Activated naive CD4-positive, alpha-beta T cell treated with anti-CD3 and anti-CD28 coated beads for 36 hours (primary cell): ENCODE measurements at places on chromosomes 2 and 18. TPM values are rescaled to one million over a fixed set of nuclear protein-coding genes. Genes with fewer than 3 reads are reported as not detected.

DNA sequence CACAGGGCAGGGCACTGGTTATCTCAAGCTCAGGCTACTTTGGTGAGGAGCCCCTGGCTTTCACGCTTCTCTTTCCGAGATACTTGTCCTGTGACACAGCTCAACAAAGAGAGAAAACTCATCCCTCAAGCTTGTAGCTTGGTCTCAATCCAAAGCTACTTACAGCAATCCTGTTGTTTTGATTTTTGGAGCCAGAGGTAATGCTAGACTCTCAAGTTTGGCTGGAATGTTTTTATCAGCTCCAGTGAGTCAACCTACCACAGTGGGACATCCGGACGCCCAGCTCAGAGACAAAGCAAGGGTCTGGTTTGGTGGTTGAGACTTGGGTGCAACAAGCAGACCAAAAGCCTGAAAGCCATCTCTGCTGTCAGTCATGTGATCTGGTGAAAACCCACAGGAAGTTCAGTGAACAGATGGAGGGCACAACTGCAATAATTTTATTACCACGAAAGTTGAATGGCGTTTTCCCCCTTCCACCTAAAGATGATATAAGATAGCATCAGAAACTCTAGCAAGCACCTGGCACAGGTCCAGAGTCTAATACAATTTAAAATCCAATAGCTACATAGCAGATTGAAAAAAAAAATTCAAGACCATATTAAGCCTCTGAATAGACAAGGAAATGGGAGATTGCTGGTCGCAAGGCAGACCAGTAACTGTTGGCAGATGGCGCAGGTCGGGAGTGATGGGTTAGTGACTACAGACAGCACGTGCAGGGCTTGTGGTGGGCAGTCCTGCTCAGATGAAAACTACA is 102.3 kb upstream of the SMAD7 start:
- no peak for DNase-seq

DNA sequence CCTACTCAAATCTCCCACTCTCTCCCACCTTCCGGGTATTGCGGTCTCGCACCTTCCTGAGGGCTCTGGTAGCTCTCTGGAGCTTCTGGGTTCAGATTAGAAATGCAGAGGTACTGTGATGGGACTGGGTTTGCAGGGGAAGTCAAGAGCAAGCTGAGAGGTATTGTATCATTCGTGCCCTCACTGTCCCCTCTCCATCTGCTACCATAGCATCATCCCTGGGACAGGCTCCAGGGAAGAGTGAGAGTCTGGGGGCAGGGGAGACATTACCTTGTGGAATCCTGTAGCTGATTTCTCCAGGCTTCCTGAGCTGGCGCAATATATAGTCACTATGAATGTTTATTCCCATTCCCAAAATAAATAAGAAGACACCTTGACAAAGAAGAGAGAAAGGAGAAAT is 49.6 kb downstream of the SRD5A2 start:
- DNase-seq: no peak

GRCh38 chr2:217102956-217103355 is 243.1 kb upstream of the TNP1 start:
- no peak for DNase-seq

GRCh38 chr2:62740221-62740620 is 34.7 kb downstream of the EHBP1 start:
- DNase-seq: no peak

DNA sequence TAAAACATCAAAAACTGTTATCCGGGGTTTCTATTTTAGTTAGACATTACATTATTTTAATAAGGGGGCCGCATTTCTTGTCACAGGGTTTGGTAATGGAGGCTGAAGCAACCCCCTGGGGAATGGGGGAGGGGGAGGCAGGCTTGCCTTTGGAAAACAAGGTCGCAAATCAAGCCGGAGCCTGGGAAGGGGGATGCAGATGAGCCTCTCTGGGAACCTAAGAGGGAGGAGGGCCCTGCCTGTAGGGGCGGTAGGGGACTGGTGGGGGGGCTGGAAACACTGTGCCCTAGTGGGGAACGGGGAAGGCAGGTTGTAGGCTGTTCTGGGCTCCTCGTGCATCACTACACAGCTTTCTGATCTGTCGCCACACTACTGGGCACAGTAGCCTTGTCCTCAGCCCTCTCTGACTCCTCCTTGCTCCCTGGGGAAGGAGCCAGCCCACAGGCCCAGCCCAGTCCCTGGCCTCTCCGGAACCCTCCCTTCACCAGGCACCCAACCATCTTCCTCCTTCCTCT is 170.2 kb upstream of the SMAD2 start:
- DNase-seq: no peak

GRCh38 chr2:66082581-66082980 is 352.3 kb upstream of the MEIS1 start:
- DNase-seq: no peak

- no peak for DNase-seq
Measured at GRCh38 chr2:176092270-176093144, at the start of gene HOXD13. TSS of gene HOXD13 (plus strand) at chr2:176092721. CDS start at chr2:176092891, 170 bp downstream.

GRCh38 chr2:120859814-120860578 is 124.3 kb downstream of the GLI2 start:
- no peak for DNase-seq

DNA sequence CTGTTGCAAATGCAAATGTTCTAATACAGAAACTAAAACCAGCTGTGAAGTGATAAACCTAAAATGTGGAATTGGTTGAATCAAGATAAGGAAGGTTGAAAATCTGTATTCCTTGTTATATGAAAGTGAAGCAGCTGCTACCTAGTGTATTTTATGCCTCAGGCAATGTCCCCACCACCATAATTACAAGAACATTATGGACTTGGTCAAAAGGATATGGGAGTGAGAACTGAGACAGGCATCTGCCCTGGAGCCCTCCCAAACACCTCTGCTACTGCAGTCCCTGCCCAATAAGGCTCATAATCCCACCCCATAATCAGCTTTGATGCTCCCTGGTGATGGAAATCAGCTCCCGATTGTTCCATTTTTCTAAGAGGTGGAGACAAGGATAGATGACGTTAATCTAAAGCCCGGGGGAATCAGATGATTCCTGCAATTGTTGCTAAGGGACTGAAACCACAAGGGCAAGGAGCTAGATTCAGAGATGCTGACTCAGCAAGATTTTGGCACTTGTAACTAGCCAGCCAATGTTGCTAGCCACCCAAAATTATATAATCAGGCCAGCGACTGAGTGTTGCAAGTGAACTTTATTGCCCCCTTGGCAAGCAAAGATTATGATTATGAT is 69.5 kb downstream of the EVA1A start:
- DNase-seq: no peak

DNA sequence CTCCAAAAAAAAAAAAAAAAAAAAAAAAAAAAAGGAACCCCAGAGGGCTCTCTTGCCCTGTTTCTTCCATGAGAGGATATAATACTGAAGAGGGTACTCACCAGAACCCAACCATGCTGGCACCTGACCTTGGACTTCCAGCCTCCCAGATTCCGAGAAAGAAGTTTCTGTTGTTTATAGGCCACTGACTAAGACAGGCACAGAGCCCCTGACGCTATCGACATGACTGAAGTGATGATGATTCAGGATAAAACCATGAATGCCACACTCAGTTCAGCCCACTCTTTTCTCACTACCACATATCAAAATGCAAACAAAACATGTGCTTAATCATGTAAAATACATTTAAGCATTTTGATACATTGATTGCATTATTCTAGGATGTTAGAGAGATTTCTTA is 66.1 kb upstream of the CDCA7 start:
- DNase-seq: peak; percentile 17

DNA sequence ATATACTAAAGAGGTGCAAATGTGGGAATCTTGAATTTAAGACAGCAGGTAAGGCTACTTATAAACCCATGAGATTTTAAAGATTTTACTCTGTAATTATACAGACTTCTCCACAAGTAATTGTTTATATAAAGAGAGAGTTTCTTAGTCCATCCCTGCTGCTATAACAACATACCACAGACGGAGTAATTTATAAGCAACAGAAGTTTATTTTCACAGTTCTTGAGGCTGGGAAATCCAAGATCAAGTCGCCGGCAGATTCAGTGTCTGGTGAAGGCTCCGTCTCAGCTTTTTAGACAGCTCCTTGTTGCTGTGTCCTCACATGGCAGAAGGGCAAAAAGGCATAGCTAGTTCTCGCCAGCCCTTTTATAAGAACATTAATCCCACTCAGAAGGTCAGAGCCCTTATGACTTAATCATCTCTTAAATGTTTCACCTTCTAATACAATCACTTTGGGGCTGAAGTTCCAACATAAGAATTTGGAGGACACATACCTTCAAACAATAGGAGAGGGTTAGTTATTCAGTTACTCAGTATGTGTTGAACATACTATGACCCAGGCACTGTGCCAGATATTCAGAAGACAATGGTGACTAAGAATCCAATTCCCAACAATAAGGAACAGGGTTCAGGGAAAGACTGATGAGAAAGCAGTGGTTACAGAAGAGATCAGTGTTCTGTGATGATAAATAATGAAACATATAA is 466.0 kb downstream of the RIT2 start:
- no peak for DNase-seq

- DNase-seq: no peak
Measured at GRCh38 chr2:104375206-104375605, 478.7 kb upstream of the POU3F3 start.

DNA sequence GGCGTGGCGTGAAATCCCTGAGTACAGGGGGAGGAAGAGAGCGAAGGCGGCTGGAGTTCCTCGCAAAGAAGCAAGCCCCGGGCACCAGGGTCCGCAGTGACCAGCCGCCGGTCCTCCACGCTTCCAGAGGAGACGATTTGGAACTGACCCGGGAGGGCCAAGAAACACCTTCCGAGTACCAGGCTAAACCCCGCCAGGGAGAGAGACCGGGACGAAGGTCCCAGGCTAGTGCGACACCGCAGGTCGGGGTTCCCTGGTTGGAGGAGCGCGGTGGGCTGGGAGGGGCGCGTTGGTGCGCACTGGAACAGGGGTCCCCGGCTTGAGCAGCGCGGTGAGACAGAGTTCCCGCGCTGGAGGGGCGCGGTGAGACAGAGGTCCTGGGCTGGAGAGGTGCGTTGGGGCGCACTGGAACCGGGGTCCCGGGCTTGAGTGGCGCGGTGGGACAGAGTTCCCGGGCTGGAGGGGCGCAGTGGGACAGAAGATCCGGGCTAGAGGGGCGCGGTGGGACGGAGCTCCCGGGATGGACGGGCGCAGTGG is 901 bp downstream of the WDFY1 start:
- peak; percentile 30 for DNase-seq

DNA sequence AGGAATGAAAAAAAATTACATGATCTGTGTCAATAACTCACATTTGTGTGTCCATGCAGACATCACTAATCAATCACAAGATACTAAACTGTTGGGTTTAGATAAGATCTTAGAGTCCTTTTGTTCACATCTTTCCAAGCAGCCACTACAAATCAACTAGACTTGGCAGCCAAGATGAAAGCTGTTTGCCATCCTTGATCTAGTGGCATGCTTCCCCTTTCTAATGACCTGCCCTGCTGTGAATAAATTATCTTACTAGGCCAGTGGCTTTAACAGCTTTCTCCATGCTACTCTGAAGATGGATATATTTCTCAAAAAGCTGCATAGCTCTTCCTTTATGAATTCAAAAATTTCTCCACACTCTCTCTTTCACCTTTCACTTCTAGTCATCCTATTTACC is 1338.0 kb upstream of the ACVR2A start:
- no peak for DNase-seq

GRCh38 chr2:69253112-69253511 is 133.9 kb downstream of the GFPT1 start:
- no peak for DNase-seq

GRCh38 chr2:122704109-122704563 is 948.7 kb downstream of the TSN start:
- DNase-seq: no peak

DNA sequence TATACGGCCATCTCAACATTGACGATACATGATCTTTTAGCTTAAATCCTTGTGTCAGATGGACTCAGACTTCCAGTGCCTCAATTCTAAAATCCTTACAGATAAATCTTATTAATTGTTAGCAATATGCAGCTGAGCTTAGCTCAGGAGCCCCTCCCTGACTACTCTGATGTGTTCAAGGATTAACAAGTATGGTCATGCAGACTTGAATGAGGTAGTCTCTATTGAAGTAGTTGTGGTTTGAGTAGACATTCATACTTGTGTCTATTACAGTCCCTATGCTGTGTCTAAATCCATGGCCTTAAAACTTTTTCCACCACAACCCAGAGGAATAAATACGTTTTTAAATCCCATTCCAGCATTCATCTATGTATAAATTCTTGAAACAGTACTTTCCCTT is 119.5 kb downstream of the NUP35 start:
- no peak for DNase-seq

The SOCS6 gene
- 0.42 TPM for total RNA-seq

The C2orf80 gene
- not detected for total RNA-seq

The FOXI3 gene
- total RNA-seq: not detected

The TMEFF2 gene
- not detected for total RNA-seq

The TDRD15 gene
- not detected for total RNA-seq

The CABYR gene
- total RNA-seq: 1.2 TPM

The FAM161A gene
- 4.0 TPM for total RNA-seq

The HOXD3 gene
- not detected for total RNA-seq

The SIGLEC15 gene
- total RNA-seq: not detected
